WERI-Rb-1 (cell line): ENCODE measurements at places on chromosomes 16 and 17.

DNA sequence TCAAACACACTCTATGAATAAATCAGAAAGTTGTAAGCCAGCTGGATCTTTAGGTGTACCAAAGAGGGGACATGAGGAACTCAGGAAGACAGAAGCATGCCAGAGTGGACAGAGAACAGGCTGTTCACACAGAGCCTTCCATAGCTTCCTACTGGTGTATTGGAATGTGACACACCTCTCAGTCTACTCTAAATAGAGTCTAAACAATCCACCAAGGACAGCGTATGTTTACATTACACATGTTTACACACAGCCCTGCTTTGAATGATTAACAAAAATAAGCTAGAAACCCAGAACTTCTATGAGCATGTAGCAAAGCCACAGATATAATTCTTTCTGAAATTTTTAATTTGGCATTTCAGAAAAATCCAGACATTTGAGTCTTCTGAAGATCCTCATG lies 1279.0 kb upstream of the CDH8 start:
- no peak for DNase-seq

DNA sequence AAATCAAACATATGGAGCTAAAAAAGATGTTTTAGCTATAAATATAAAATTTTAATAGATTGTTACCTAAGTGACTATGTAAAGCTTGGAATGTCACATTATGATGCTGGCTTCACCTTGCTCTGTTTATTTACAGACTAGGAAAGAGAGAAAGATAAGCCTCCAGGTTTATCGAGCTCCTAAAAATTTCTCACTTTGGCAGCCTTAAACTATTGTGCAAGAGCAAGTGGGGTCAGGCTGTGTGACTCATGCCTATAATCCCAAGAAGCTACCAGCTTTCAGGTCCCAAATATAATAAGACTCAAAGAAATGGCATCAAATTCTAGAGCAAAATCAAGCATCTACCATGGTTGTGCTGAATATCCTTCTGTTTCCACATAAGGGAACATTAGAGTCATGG lies 34.3 kb upstream of the PRSS54 start:
- DNase-seq = no peak

DNA sequence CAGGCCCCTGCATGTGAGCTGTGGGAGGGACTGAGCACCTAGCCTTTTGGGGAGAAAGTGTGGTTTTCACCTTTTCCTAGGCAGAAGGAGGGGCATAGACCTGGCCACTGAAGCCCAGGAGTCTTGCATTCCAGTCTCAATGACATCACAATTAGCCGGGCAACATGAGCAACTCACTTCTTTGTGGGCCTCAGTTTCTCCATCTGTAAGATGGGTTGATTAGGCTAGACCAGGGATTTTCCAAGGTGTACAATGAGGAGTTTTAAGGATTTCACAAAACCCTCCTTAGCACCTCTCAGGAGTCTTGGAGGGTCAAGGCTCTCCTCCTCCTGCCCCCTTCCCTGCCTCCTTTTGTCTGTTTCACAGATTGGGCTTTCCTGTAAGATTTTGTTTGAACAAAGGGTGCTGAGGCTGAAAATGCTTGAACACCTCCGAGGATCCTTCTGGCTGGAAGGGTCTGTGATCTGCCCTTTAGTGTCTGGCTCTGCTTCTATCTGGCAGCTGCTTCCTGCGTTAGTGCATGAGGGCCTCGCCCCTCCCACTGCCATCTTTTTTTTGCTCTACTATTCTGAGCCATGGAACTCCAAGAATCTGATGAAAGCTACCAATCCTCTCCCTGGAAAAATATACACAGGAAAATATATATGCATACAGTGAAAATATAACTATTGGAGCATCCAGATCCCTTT lies 52.4 kb upstream of the ETV4 start:
- no peak for DNase-seq

- DNase-seq = no peak
Measured at GRCh38 chr16:62201911-62202310, 165.7 kb upstream of the CDH8 start.

DNA sequence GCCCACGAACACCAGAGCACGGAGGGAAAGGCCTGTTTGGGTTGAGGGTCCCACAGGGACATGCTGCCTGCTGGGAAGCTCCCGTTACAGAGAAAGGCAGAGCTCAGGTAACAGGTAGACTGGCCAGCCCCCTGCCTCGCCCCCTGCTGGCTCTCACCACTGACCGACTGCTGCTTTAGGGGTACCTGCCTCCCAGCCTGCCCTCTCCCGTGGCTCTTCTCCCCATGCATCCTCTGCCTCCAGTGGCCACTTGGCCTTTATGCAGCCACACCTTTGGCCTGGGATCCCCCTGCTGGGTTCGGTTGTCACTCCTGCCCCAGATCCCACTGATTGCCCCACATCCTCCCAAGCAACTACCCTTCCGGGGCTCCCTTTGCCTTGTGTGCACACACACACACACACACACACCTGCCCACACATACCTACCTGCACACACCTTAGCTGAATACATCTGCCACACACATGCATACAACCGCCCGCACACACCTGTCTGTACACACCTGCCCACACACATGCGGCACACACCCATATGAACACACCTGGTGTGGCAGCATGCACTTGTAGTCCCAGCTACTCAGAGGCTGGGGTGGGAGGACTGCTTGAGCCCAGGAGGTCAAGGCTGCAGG lies 7.1 kb downstream of the MCRIP1 start:
- DNase-seq = peak; percentile 56

GRCh38 chr16:30351586-30352419 lies 3.3 kb downstream of the CD2BP2 start:
- no peak for DNase-seq

GRCh38 chr16:88281858-88282563 lies 100.7 kb upstream of the ZNF469 start:
- no peak for DNase-seq

DNA sequence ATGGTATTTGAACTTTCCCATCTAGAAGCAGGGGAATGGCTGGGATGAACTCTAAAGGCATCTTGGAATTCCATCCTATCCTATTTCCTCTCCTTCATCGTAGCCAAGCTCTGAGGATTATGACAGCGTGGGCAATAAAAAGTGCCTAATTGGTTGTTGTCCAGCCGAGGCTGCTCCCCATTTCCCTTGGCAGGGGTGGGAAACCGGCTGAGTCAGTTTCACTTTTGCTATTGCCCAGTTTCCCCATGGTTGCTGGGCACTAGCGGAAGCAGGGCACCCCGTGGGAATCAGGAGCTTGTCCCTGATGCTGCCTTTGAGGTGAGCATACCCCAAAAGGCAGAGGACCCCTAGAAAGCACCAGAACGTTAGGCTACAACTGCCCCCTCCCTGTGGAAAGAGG lies 13.8 kb upstream of the SP2 start:
- DNase-seq = no peak
